Adrenal gland (tissue), 19 donors: ENCODE measurements at places on chromosomes 5 and 9.
A peak's percentile ranks its signal among the peaks of the same experiment; 100 is the strongest.

DNA sequence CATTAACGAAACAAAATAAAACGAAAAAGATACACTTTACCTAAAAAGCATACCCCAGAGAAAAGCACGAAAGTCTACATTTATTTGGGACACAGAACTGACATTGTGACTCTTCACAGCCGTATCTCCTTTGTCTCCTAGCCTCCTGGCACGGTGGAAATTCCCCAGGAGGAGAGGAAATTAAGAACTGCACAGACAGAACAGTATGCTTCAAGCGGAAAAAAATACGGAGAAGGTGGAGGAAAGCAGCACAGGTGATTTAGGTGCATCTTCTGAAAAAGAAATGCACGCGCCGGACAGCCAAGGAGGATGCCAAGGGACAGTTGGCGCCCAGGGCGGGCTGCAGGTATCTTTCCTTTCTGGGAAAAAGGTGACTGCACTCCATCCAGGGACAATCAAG, 32.0 kb downstream of the DDX31 start:
- H3K36me3 ChIP-seq: peaks cover 22% of the 10 kb centered on the region
- no peaks in the 10 kb centered on the region for H3K4me1 ChIP-seq
- H3K4me3 ChIP-seq: no peak overlapping the region
- DNase-seq: no peak
- H3K27ac ChIP-seq: no peak overlapping the region

DNA sequence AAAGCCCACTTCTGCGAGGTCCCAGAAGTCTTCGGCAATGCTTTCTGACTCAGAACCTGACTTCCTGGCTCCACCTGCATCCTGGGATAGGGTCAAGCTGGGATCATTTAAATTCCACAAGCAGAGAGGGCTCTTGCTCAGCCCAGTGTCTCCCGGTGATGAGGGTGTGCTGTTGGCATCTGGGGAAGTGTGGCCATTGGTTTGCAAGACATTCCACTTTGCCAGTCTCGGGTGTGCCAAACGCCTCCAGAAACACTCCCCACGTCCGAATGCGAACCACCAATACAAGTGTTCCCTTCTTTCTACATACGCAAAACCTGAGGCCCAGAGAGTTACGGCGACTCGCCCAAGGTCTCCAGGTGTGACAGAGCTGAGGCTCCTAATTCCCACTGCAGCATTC, 43.1 kb upstream of the FCN2 start:
- no peaks in the 10 kb centered on the region for H3K36me3 ChIP-seq
- no peak overlapping the region for H3K27ac ChIP-seq
- DNase-seq: no peak
- H3K4me1 ChIP-seq: no peaks in the 10 kb centered on the region
- no peak overlapping the region for H3K4me3 ChIP-seq

- H3K4me3 ChIP-seq: no peak overlapping the region
- DNase-seq: no peak
- H3K27me3 ChIP-seq: no peaks in the 10 kb centered on the region
- no peak overlapping the region for H3K27ac ChIP-seq
- no peaks in the 10 kb centered on the region for H3K36me3 ChIP-seq
Observed at GRCh38 chr5:175555168-175555785, 76.9 kb downstream of the SFXN1 start.

DNA sequence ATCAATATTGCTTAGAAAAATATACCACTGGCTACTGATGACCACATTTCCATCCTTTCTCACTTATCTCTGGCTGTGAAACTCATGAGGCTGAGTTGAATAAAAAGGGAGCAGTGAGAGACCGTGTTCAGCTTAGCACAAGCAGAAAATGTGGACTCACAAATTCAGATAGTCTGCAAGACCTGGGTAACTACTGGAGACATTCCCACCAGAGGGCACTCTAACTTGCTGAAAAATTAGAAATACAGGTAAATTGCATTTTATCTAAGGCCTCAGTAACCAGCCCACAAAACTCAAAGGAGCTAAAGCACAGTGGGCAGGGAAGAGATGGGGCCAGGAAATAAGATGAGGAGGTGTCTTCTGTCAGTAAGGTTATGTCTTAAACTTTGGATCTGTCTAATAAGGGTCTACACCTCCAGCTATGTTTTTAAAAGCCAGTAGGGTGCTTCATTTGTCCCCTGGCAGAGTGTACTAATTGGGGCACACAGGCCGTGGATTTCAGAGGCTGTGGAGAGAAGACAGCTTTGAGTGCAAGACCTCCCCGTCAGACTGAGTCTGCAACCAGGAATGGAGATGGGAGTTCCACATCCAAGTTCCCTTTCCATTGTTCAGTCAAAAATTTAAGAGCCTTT, 8.7 kb upstream of the NDUFB6 start:
- DNase-seq: no peak
- H3K4me3 ChIP-seq: no peak overlapping the region
- no peaks in the 10 kb centered on the region for H3K36me3 ChIP-seq
- no peak overlapping the region for H3K27ac ChIP-seq

DNA sequence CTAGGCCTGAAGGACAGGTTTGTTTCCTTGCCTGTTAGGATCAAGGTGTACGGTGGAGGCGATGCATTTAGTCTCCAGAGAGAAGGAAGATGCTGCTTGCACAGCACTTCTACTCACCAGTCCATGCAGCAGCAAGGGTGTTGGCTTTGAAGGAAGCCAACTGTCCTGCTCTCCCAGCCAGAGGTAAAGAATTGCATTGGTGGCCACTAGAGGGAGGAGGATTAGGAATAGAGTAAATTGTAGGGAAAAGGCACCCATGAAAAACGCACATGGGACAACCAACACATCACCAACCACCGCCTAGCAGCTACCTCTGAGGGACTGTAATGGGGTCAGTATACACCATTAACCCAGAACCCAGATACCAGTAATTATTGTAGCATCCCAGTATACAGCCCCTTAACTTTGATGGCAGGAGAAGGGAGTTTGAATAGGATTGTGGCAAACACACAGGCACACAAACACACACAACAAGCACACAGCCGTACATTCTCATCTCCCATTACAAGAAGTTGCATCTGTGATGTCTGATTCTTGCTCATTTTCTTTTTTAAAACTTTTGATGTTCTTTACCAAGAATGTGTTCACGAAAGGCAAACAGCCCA, 267.7 kb downstream of the ADAMTS6 start:
- H3K27ac ChIP-seq: no peak overlapping the region
- no peaks in the 10 kb centered on the region for H3K4me1 ChIP-seq
- H3K36me3 ChIP-seq: no peaks in the 10 kb centered on the region

GRCh38 chr5:140840978-140841962, at the start of gene PCDHA8:
Gene PCDHA8, plus strand, starts transcription at chr5:140841187. Its CDS starts 135 bp downstream, at chr5:140841322.
- H3K27me3 ChIP-seq: peaks cover 5% of the 10 kb centered on the region
- H3K36me3 ChIP-seq: no peaks in the 10 kb centered on the region
- no peak within 1 kb of the TSS for H3K27ac ChIP-seq
- no peak for DNase-seq
- no peaks in the 10 kb centered on the region for H3K4me1 ChIP-seq

DNA sequence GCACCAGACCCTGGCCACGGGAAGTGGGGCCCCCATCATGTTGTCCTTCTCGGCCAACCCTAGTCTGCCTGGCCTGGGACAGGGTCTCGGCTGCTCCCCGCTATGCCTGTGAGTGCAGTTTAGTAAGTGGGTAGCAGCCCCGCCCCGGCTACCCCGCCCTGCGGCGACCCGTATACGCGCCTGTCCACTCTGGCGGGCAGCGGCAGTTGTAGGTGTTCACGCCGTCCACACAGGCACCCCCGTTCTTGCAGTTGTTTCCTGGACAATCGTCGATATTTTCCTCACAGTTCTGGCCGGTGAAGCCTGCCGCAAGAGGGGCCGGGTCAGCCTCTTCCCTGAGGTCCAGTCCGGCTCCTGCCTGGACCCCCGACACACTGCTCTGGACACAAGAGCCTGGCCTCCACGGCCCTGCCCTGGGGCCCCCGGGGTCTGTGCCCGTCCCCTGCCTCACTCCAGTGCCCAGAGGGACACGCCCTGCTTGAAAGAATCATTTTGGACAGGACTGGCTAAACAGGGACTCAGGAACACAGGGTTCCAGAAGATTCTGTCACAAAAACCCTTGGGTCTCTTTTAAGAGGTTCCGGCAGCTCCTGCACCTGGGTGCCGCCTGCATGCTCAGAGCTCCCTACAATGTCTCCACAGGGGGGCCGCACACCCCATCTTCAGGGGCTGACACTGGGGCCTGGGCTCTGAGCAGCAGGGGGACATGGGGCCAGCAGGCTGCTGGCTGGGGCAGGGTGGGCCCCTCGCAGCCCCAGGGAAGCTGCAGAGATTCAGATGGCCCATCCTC, 26.4 kb downstream of the NOTCH1 start:
- no peaks in the 10 kb centered on the region for H3K27me3 ChIP-seq
- H3K4me3 ChIP-seq: no peak overlapping the region
- no peaks in the 10 kb centered on the region for H3K4me1 ChIP-seq
- no peaks in the 10 kb centered on the region for H3K36me3 ChIP-seq
- no peak for DNase-seq

DNA sequence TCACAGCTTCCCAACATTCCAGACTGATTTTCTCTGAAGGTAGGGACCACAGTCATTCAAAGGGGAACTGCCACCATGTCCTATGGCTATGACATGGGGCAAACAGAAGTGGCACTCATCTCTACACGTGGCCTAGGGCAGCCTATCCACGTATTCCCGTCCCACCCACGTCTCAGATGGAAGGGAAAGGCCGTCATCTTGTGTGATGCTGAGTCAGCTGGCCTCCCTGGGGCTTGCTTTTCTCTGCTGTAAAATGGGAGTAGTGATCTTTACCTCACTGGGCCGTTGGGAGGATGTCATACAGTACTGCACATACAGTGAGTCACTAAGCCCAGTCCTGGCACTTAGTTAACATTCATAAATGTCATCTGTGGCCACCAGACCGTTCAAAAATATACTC, 72.3 kb downstream of the RAPGEF1 start:
- no peaks in the 10 kb centered on the region for H3K27me3 ChIP-seq
- peaks cover 17% of the 10 kb centered on the region for H3K4me1 ChIP-seq
- no peak overlapping the region for H3K27ac ChIP-seq
- no peak for DNase-seq
- no peaks in the 10 kb centered on the region for H3K36me3 ChIP-seq

DNA sequence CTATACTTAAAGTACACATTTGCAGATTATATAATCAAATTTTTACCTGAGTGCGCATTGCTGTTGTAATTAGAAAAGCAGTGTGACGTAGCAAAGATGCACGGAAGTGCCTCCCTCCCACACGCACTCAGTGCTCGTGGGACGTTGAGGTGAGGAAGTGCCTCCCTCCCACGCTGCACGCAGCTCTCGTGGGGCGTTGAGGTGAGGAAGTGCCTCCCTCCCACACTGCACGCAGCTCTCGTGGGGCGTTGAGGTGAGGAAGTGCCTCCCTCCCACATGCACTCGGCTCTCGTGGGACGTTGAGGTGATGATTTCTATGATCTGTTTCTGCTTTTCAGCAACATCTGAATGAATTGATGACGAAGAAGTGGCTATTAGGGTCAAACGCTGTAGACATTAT, 21.0 kb downstream of the EXOC3 start:
- H3K4me3 ChIP-seq: no peak overlapping the region
- DNase-seq: peak; percentile 6
- H3K36me3 ChIP-seq: peaks cover 70% of the 10 kb centered on the region
- H3K27me3 ChIP-seq: no peaks in the 10 kb centered on the region
- no peaks in the 10 kb centered on the region for H3K4me1 ChIP-seq

- DNase-seq: peak; percentile 22
- H3K36me3 ChIP-seq: no peaks in the 10 kb centered on the region
- no peak overlapping the region for H3K4me3 ChIP-seq
- no peak overlapping the region for H3K27ac ChIP-seq
Observed at GRCh38 chr9:105842023-105842644, 147.8 kb downstream of the TMEM38B start.

DNA sequence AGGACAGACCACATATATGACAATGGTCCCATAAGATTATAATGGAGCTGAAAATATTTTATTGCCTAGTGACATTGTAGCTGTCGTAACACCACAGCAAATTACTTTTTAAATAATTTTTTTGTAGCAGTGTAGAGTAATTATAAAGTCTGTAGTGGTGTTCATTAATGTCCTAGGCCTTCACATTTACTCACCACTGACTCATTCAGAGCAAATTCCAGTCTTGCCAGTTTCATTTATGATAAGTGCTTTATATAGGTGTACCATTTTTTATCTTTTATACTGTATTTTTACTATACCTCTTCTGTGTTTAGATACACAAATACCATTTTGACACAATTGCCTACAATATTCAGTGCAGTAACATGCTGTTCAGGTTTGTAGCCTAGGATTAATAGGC, 67.6 kb downstream of the TLE4 start:
- no peak overlapping the region for H3K4me3 ChIP-seq
- no peaks in the 10 kb centered on the region for H3K27me3 ChIP-seq
- no peak for DNase-seq
- no peaks in the 10 kb centered on the region for H3K36me3 ChIP-seq
- H3K27ac ChIP-seq: no peak overlapping the region

GRCh38 chr5:68295772-68296171, 80.2 kb downstream of the PIK3R1 start:
- no peaks in the 10 kb centered on the region for H3K27me3 ChIP-seq
- no peak overlapping the region for H3K27ac ChIP-seq
- no peaks in the 10 kb centered on the region for H3K36me3 ChIP-seq
- H3K4me1 ChIP-seq: peaks cover 37% of the 10 kb centered on the region
- H3K4me3 ChIP-seq: no peak overlapping the region

DNA sequence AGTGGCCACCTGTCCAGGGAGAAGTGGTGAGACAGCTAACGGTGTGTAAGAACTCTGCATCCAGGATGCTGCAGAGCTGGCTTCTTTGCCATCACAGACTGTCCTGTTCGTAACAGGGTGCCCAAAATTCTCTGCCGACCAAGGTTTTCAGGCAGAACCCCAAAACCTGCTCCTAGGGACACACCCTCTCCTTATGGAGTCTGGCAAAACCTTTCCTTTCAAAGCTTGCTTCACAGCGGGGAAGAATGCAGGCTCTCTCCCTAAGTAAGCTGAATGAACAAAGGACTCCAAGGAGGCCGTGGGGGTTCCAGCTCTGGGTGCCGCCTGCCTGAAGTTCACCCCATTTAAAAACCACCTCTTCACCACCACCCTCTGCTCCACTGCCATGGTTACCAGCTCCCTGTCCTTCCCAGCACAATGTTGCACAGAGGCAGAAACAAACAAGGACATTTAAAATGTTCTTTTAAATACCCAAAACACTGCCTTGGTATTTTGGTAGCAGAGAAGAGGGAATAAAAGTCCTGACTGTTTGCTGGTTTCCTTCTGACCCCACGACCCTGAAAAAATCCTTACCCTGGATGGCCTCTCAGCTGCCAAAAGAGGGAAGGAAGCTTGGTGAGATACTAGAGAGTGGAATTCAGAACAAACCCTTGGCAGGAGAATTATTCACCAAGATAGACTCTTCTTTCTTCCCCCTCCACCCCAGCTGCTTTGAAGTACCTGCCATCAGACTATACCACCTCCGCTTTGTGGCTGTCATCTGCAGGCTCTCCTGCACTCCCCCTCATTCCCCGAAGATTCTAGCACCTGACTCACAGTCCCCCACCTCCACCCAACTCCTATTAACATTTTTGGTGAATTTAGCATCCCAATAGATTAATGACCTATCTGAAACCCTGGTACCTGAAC, 7.1 kb upstream of the KLF9 start:
- H3K27me3 ChIP-seq: no peaks in the 10 kb centered on the region
- H3K4me3 ChIP-seq: no peak overlapping the region
- peaks cover 30% of the 10 kb centered on the region for H3K4me1 ChIP-seq
- DNase-seq: no peak
- peak overlapping the region; percentile 100 for H3K27ac ChIP-seq
